Stimulated activated CD4-positive, alpha-beta T cell treated with anti-CD3 and anti-CD28 coated beads, Interleukin-1b, Interleukin-23, amount 100 ng/mL, for 4 hours (primary cell): ENCODE measurements at places on chromosomes 3 and 15.

- no peak for DNase-seq
These were observed 220.5 kb downstream of the CTNNB1 start for GRCh38 chr3:41419809-41420208.

GRCh38 chr3:195260280-195260905 is 10.6 kb downstream of the XXYLT1 start:
- DNase-seq: no peak

DNA sequence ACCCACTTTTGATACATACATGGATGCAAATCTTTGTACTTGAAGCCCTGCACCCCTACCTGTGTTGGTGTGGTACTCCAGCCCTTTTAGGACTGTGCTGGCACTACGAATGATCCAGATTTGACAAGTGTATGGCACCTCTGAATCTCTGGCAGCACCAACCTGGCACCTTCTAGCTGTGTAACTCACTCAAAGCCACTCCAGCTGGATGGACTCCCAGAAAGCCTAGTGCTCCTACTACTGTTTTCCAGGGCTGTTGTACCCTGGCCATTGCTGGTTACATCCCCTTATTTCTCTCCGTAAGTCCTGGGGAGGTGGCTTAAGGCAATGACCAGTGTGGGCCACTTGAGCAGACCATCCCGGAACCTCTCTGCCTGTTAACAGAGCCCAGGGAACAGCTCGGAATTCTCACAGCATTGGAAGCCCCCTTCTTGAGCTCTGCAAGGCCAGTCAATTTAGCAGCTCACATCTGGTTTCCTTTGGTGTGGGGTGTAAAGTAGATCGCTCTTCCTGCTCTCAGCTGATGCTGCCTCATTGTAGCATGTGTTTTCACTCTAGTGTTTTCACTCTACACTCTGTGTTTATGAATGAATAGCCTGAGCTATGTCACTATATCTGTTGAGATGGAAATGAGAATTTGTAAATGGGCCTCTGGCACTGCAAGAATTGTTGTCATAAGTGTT is 12.2 kb downstream of the CALML4 start:
- DNase-seq: no peak

- no peak for DNase-seq
These were observed 106.8 kb upstream of the SLC2A2 start for GRCh38 chr3:171133337-171133736.

- no peak for DNase-seq
These were observed 39.9 kb downstream of the AMOTL2 start for GRCh38 chr3:134334231-134334900.

GRCh38 chr3:47522082-47522987 is 8.8 kb upstream of the ELP6 start:
- peak; percentile 60 for DNase-seq

DNA sequence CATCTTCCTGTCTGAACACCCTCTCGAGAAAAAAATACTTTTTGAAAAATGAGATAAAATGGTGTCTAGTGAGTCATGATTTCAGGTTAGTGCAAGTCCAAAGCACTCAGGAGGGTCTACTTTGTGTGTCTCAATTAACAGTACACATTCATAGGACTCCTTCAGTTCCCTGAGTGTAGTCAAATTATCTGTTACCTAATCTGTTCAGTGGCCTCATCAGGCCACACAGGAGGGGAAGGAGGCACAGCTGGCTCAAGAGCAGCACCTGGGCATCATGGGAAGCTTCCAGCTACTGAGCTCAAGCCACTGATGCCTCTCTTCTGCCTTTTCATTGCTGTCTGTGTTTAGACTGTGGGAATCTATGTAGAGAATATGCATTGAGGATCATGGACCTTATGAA is 341.4 kb upstream of the SGO1 start:
- no peak for DNase-seq

GRCh38 chr3:134094491-134094890 is 64.8 kb upstream of the SLCO2A1 start:
- DNase-seq: no peak

DNA sequence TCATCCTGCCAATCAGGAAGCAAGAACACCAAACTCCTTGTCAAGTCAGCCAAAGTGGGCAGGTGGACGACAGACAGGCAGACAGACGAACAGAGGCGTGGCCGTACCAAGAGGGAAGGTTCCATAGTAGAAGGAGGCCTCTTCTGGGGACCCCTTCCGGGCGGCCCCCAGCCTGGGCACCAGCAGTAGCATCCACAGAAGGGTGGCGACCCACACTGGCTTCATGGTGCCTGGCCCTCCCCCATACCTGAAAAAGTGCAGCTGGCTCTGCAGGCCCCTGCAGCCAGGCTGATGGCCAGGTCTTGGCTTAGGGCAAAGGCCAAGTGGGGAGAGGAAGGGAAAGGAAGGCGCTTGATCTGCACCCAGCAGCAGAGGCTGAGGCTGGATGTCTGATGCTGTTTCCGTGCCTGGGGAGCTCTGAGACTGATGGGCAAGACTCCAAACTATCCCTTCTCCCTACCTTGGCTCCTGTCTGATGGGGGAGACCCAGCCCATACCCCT is 607 bp downstream of the LCTL start:
- DNase-seq: no peak

GRCh38 chr3:125331243-125331642 is 43.9 kb downstream of the ZNF148 start:
- DNase-seq: no peak

DNA sequence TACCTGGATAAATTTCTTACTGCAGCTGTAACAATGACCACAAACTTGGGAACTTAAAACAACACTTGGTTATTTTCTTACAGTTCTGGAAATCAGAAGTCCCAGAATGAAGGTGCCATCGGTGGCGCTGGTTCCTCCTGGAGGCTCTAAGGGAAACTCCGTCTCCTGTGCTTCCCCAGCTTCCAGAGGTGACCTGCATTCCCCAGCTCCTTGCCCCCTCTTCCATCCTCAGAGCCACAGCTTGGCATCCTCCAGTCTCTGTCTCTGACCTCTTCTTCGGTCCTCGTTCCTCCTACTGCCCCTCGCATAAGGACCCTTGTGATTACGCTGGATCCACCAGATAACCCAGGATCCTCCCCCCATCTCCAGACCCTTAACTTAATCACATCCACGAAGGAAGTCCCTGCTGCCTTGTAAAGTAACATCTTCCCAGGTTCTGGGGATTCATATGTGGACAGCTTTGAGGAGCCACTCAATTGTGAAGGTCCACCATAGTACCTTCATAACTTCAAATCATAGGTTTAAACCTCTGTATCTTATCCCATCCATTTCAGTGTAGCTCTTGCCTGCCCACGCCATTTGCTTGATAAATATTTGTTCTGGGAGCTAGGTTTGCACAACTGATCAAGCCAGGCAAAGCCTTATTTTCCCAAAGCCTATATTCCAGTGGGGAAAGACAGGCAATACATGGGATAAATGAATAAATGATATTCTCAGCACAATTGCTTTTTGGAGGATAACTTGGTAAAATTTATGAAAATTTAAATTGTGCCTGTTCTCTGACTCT is 34.8 kb downstream of the KLF15 start:
- DNase-seq: no peak

GRCh38 chr3:79724206-79724605 is 43.6 kb downstream of the ROBO1 start:
- DNase-seq: no peak

- no peak for DNase-seq
These were observed 6.4 kb downstream of the AAGAB start for GRCh38 chr15:67248011-67248505.

DNA sequence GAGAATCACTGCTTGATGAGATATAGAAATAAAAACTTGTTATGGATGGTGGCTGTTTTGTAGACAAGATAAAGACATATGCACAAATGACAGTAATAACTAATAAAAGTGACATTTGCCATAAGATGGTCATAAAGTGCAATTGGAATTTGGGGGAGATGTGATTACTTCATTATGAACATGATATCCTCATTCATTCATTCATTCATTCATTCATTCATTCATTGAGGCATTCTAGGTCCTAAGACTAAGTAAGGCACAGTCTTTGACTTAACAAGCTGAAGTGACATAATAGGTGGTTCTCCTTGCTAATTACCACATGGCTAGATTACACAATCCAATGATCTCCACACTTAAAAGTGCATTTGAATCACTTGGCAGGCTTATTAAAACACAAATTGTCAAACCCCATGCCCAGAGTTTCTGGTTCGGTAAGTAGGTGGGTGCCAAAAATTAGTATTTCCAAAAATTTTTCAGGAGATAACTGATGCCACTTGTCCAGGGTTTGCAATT is 18.9 kb downstream of the RAP2B start:
- DNase-seq: no peak

- no peak for DNase-seq
These were observed 350.1 kb upstream of the AZI2 start for GRCh38 chr3:28698706-28699105.

DNA sequence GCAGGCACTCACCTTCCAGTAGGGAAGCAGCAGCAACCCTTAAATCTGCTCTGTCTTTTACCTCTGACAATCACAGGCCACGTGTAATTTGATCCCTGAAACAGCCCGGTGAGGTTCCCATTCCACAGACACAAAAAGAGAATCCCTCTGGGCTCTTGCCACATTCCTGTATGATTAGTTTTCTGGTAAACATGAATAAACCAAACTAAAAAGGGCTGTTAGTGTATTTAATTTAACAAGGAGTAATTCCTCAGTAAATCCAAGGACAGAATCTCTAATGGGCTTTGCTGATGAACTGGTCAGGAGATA is 186.9 kb downstream of the FAM43A start:
- no peak for DNase-seq

DNA sequence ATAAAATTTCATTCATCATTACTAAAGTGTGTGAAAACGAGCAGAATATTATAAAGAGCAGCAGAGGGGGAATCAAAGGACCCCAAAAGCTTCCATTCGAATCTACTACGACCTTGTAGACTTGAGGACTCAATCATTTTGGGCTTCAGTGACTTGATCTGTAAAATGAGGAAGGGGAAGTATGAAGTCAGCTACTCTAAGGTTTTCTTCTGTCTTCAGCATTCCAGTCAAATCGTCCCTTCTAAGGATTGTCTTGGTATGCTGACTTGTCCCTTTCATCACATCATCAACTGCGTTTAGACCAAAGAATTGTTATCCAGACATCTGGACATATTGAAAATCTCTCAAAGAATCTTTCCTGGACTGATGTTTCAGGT is 44.8 kb downstream of the PLD1 start:
- no peak for DNase-seq

GRCh38 chr15:31293655-31294054 is 33.0 kb upstream of the KLF13 start:
- no peak for DNase-seq

DNA sequence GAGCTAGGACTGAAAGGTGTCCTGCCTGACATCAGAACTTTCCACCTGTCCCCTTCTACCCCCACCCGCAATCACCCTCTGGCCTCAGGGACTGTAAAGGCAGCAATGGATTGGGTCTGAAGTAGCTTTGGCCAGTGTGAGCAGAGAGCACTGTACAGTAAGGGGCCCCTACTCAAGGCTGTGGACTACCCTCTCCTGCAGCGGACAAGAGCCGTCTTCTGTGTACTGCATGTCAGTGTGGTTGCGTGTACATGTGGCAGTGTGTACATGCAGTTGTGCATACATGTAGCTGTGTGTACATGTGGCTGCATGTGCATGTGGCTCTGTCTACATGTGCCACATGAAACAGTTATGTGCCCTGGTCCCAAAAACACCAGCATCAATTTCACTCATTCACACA is 205.9 kb upstream of the LINGO1 start:
- no peak for DNase-seq

GRCh38 chr3:50430191-50430590 is 70.9 kb upstream of the TMEM115 start:
- DNase-seq: no peak

GRCh38 chr3:143142354-143142753 is 22.8 kb downstream of the CHST2 start:
- no peak for DNase-seq

- no peak for DNase-seq
These were observed 42.6 kb upstream of the TRIM42 start for GRCh38 chr3:140635276-140635675.

GRCh38 chr3:136984837-136985236 is 27.1 kb downstream of the IL20RB start:
- DNase-seq: no peak

DNA sequence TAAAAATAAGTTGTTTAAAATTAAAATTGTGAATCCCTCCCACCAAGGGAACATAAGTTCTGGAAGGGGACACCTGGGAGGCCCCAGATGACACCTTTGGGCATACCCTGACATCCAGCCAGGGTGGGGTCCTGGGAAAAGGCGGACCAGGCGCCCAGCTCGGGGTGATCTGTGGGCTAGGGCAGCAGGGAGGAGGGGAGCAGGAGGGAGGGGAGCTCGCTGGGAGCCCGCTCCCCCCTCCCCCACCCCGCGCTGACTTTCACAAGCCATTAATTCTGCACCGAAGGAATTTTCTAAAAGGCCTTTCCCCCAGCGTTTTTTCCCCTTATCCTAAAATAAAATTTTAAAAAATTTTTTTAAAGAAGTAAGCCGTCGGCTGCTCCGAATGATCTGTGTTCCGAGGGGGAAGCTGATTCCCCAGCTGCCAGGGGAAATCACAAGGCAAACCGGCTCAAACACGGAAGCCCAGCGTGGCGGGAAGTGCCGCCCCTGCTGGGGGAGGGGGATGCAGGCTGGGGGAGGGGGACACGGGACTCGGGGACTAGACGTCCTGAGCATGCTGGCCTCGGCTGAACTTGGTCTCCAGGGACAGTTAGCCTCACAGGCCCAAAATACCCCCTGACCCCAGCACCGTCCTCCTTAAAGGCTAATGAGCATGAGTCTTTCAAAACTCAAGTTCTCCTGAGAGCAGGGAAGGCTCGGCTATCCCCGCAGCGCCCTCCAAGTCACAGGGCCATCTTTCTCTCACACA is 13.9 kb downstream of the PLXND1 start:
- DNase-seq: no peak

DNA sequence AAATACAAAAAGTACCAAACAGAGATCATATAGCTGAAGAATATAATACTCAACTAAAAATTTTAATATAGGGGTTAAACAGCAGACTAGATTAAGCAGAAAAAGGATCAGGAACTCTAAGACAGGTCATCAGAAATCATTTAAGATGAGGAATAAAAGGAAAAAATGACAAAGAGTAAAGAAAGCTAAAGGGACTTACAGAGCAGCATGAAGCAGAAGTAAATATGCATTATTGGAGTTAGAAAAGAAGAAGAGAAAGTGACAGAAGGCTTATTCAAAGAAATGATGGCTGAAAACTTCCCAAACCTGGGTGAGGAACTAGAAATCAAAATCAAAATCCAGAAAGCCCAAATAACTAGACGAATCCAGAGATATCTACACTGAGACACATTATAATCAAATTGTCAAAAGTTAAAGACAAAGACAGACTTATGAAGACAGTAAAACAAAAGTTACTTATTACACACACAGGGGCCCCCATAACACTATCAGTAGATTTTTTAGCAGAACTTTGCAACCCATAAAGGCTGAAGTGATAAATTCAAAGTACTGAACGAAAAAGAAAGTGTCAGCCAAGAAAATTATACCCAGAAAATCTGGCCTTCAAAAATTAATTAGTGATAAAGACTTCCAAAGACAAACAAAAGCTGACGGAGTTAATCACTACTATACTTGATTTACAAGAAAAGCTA is 95.6 kb downstream of the SCAPER start:
- no peak for DNase-seq

DNA sequence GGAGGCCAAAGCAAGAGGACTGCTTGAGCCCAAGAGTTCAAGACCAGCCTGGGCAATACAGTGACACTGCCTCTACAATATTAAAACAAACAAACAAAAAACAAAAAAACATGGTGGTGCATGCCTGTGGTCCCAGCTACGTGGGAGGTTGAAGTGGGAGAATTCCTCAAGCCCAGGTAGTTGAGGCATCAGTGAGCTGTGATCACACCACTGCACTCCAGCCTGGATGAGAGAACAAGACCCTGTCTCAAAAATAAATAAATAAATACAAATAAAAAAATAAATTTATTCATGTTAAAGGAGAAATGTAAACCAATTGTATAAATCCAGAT is 200.6 kb downstream of the BCHE start:
- DNase-seq: no peak

- DNase-seq: no peak
These were observed 246.7 kb downstream of the SHOX2 start for GRCh38 chr3:157859541-157859940.
